ENCODE measurements at places on chromosomes 5 and 9.

GRCh38 chr5:176770431-176770830 lies 39.9 kb upstream of the UNC5A start:
- DNase-seq, result no peak

- no peak for DNase-seq
Measured at GRCh38 chr5:66945389-66946349, 250.9 kb downstream of the CD180 start.

GRCh38 chr9:79858508-79858907 lies 286.7 kb downstream of the TLE4 start:
- no peak for DNase-seq

GRCh38 chr5:172104021-172104420 lies 84.0 kb downstream of the STK10 start:
- DNase-seq, result no peak

GRCh38 chr9:97722331-97722730 lies 25.2 kb upstream of the XPA start:
- DNase-seq, result no peak
